ENCODE measurements at places on chromosomes 12 and 14.

- DNase-seq, result no peak
These were observed 12.1 kb upstream of the IPO8 start for GRCh38 chr12:30707613-30708342.

DNA sequence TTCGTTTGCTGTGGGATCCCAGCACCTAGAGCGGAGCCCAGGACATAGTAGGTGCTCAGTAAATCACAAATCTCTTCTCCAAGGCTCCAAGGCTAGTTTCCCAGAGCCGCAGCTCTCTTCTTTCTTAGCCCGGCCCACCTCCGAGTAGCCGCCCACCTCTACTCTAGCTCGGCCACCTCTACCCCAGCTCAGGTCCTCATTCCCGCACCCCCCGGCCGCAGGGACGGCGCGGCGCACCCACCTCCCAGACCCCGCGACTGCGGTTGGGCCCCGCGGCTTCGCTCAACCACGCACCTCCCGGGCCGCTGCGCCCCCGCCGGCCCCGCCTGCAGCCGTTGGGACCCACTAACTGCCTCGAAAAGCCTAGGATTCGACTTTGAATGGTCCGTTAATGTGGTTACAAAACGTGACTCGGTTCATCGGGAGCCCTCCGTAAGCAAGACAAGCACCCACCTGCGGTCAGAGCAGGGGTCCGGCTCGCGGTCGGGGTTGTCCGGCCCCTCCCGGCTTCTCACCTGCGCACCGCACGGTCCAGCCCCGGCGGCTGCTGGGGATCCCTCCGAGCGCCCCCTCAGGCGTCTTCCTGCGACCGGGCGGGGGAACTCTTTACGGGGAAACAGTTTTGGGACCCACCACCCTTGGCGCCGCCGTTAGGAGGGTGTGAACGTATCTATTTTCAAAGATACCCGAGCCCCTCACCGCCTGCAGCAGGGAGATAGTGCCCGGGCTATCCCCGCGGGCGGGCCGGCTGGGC lies at the start of gene SLC2A14:
Gene SLC2A14, minus strand, starts transcription at position 350 of the 754 bp plus-strand sequence. CDS start 3,035 bp downstream, outside the sequence.
- no peak for DNase-seq

- DNase-seq, result peak; percentile 51
These were observed 227.9 kb downstream of the SLC25A21 start for GRCh38 chr14:36944307-36945010.

DNA sequence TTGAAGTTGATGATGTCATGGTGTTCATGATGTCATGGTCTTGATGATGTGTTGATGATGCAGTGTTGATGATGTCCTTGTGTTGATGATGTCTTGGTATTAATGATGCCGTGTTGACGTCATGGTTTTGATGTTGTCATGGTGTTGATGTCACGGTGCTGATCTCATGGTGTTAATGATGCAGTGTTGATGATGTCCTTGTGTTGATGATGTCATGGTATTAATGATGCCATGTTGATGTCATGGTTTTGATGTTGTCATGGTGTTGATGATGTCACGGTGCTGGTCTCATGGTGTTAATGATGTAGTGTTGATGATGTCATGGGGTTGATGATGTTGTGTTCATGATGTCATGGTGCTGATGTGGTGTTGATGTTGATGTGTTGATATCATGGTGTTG lies 48.0 kb upstream of the RIMBP2 start:
- peak; percentile 5 for DNase-seq

GRCh38 chr12:57655541-57656240 lies 22.7 kb upstream of the B4GALNT1 start:
- DNase-seq, result no peak

GRCh38 chr14:66842911-66843512 lies 335.1 kb downstream of the GPHN start:
- DNase-seq, result no peak

DNA sequence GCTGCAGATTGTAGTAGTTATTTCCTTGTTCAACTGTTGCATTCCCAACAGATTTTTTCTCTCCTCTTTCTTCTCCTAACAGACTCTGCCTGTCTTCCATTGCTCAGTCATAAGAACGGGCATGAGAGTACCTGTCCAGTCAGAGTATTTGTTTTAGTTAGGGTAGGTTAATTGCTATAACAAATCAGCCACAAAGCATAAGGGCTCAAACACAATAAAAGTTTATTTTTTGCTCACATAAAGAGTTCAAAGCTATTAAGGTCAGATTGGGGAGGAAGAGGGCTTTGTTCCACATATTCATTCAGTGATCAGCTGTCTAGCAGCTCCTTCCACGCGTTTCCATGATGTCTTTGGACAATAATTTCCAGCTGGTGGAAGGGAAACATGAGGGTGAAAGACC lies 92.8 kb upstream of the PLXNC1 start:
- DNase-seq, result no peak

DNA sequence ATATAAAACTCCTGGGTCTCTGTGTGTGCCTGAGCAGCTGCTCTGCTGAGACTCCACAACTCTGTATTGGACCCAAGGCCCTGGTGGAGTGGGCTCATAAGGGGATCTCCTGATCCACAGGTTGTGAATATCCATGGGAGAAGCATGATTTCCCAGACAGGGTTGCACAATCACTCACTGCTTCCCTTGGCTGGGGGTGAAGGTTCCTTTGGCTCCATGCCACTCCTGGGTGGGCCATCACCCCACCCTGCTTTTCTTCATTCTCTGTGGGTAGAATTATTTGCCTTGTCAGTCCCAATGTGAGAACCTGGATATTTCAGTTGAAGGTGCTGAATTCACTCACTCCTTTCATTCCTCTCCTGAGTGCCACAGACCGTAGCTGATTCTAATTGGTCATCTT lies 205.2 kb upstream of the TMEM260 start:
- DNase-seq, result no peak

DNA sequence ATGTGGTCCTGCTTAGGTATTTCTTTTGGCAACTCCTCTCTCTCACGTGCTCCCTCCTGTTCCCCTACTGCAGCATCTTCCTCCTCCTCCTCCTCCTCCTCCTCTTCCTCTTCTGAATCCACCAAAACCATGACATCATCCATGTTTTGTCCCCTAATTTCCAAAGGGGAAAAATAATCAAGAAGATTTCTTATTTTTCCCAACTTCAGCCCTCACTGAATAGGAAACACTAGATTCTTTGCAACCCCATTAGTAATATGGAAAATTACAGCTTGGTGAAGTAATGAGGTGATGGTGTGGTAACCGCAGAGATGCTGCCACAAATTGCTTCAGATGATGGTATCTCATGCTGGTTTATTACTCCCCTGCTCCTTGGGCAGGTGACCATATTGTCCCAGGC lies 7.5 kb upstream of the WSB2 start:
- DNase-seq, result no peak

DNA sequence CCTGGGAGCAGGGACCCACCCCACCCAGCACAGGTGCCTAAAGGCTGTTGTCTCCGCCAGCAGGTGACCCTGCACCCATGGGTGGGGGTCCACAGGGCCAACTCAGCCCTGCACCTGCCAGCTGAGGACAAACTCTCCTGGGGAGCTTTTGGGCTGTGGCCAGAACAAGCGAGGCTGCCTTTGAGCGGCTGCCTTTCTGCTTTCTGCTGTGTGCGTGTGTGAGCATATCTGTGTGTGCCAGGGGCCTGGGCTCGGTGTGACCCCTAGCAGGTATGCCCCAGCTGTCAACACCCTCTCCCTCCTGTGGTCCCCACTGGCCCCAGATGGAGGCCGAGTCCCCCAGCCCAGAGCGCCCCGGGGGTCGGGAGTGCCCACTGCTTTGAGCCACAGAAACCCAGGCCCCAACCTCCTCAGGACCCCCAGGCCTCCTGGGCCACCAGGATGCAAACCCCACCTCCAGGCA lies 25.9 kb upstream of the GPR132 start:
- no peak for DNase-seq

- DNase-seq, result no peak
These were observed 29.4 kb downstream of the MAX start for GRCh38 chr14:65072937-65073336.

GRCh38 chr12:9692909-9693308 lies 23.4 kb downstream of the CLEC2D start:
- DNase-seq, result no peak

DNA sequence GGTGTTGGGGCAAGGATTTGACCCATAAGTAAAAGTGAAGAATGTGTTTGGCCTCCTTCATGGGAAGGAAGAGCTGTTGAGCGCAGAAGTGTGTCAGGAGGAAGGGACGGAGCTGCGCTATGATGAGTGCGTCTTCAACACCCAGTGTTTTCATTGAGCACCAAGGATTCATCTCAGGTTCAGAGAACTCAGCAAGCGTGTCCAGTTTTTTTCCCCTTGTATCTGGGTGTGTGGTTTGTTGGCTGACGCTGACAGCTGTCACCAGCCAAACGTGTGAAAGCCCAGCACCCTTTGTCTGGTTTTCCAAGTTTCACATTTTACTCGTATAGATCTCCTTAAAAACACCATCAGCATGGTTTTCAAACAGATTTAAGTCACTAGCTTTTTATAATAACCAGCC lies 12.3 kb downstream of the EP400 start:
- no peak for DNase-seq

DNA sequence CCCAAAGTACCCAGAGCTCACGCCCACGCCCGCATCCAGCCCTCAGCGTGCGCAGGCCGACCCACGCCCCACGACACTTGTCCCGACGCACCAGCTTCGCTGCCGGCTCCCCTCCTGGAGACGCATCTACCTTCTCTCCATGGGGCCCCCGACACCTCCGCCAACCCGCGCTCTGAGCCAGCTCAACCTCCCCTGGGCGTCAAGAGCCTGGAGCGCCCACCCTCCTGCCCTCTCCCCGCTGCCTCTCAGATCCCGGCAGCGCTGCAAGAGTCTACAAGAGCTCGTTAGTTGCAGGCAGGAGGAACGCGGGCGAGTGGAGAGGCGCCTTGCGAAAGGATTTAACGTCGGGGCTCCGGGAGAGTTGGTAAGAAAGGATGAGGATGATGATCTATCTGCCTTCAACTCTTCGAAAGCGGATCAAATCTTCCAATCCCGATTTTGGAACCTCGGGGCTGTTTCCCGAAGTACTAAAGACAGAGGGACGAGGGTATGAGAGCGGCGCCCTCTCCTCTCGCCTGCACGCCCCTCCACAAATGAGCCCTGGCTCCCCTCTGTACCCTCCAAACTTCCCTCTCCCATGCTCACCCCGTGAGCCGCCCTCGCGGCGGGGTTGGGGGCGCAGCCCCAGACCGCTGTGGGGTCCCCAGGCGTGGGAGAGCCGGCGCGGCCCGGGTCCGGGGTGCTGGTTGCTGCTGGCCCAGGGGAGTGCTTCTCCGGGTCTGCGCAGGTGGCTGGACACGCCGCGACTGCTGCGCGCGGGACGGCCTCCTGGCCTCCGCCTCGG lies 979 bp downstream of the LTBP2 start:
- DNase-seq, result peak; percentile 51

- DNase-seq, result no peak
These were observed 29.0 kb downstream of the DLK1 start for GRCh38 chr14:100755649-100756048.

- peak; percentile 68 for DNase-seq
These were observed 35.2 kb downstream of the ZFP36L1 start for GRCh38 chr14:68757618-68758081.

DNA sequence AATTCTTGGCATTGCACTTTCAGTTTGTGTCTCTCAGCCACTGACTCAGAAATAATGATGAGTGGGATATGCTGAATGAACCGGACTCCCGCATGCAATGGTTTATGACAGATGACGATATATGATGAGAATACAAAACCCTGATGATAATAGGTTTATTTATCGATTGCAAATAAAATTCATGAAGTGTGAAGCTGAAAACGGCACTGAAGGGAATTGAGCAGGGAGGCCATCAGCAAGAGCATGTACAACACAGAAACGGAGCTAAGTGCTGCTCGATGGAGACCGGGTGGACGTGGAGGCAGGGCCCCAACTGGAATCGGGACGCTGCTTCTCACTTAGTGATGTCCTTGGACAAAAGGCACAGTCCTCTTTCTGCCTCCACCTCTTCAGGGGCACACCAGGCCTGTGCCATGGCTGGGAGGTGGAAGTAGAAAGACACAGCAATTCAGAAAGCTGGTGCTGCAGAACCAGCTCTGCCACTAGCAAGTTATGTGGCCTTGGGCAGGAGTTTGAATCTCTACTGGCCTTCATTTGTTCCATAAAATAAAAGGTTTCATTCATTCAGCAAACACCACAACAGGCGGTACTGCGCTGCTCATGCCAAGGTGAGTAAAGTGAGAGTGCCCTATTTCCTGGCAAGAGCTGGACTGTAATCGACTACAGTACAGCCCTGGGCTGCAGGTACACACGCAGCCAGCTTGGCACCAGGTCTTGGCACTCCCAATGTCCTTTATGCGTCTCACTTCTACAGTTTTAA lies 117.0 kb downstream of the EGLN3 start:
- no peak for DNase-seq

DNA sequence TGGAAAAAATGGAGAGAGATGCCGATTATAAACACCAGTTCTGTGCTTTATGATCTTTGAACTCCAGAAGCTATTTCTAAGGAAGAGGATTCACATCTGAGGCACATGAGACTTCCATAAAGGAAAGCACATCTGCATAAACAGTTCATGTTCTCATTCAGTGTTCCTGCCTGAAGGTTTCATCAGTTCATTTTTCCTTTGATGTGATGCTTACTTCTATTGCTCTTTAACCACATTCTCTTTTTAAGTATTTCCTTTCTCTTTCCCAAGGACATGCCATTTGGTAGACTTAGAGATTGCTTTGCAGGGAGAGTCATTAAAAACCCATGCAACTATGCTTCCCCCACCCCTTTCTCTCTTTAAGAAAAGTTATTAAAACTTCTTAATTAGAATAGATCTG lies 387.0 kb upstream of the FLRT2 start:
- no peak for DNase-seq

All from AG10803 (cell line).